ENCODE measurements at places on chromosomes 4 and X.

GRCh38 chr4:114180481-114180880 lies 201.0 kb upstream of the ARSJ start:
- DNase-seq = peak; percentile 38

DNA sequence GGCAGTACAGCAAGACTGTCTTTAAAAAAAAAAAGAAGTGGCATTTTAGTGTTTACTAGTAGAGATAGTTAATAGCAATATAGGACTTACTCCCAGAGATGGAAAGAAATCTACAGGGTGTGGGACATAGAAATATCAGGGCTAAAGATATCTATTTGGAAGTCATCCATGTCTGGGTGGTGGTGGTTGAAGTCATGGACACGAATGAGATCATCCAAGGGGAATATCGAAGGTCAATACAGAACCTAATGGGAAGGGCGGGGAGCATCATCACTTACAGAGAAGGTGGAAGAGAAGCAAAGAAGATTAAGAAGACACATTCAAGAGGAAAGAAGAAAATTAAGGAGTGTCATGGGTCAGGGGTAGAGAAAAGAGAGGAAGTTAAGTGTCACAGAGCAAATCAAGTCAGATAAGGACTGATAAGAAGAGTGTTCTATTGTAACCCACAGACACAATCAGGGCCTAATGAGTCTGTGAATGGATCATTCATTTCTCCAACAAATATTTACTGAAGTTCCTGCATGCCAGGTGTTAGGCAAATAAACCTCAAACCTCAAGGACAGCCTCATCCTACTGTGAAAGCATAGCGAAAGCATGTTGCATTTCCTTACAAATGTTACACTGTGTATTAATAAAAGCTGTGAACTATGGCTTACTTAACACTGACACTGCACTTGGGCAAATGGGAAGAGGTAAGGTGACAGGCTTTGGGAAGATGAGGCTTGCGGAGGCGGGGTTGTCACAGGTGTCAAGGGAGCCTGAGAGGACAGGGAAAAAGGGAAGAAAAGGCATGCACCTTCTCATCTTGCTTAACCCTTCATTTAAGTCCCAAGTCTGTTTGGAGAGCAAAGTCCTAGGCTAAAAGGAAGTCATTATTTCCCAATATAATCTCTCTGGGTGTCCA lies 65.3 kb downstream of the ELOVL6 start:
- DNase-seq = no peak

DNA sequence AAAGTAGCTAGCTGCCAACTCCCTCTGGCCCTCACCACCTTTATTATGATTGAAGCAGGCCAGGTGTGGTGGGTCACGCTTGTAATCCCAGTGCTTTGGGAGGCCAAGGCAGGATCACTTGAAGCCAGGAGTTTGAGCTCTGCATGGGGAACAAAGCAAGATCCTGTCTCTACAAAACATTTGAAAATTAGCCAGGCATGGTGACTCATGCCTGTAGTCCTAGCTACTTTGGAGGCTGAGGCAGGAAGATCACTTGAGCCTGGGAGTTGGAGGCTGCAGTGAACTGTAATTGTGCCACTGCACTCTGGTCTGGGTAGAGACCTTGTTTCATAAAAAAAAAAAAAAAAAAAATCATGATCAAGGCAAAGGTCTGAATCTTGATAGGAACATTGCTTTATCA lies 467.0 kb upstream of the DIPK2B start:
- no peak for DNase-seq

GRCh38 chr4:147175460-147176025 lies 229.9 kb upstream of the TTC29 start:
- no peak for DNase-seq

DNA sequence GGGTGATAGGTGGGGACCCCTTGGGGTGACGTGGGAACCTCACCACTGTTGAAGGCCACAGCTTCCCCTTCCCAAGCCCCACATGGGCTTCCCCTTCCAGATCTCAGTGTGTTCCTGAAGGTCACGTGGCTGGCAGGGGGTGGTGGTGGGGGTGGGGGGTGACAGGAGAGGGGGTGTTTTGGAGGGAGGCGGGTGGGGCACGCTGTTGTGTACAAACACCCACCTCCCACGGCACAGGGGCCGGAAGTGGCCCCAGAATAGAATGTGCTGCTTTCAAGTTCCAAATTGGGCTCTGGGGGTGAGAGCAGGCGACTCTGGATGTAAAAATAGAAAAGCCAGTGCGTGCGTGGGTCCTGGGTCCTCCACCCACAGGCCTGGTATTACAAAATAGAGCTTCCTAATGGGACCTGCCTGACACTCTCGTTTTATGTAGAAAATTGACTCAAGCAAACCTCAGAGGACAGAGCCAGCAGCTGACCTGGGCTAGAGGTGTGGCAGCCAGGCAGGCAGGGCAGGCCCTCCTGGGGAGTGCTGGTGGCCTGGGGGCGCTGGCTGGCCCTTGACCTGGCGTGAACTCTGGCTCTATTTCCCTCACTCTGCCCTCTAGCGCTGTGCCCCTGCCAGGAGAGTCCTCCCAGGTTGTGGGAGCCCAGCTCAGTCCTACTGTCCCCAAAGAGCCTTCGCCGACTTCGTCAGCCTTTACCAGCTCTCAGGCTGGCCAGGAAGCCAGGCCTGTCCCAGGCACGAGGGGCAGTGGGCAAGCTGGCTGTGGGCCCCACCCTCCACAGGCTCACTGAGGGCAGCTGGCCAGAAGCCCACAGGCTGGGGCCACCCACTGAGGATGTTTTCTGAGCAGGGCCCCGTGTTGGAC lies 5.4 kb upstream of the SH3BP2 start:
- DNase-seq = peak; percentile 98

GRCh38 chr4:186746581-186746980 lies 22.9 kb upstream of the FAT1 start:
- no peak for DNase-seq

DNA sequence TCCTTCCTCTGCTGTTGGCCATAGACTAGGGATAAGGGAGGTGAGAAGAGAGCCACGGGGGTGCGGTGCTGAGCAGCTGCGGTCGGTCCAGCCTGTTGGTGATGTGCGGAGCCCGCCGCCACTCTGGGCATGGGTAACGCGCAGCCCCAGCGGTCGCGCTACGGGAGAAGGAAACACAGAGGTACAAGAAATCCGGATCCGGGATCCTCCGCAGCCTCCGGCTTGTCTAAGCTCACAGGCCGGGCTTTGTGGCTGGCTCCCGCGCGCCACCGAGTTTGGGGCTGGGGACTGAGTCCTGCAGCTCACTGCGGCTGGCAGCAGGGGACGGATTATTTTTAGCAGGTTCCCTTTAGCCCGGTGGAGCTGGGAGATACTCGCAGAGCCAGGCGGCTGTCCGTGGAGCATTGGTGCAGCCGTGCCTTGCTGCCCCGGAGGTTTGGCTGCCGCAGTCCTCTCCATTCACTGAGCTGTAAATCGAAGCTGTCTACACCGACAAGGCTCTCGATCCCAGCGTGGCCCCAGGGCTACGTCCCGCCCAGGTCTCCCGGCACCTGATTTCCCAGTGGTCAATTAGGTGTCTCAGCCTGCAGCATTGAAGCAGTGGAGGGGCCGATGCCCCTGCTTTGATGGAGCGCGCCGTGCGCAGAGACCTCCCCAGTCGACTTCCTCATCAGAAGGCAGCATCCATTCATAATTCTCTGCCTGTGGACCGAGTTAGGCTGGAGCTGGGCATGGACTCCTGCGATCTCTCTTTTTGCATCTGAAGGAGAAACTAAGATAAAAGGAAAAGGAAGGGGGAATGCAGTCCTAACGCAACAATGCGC lies 81.9 kb upstream of the SCML1 start:
- DNase-seq = no peak

GRCh38 chr4:71209161-71209560 lies 129.7 kb upstream of the SLC4A4 start:
- no peak for DNase-seq

- no peak for DNase-seq
These were observed 59.0 kb downstream of the THOC2 start for GRCh38 chrX:123673813-123674212.

GRCh38 chr4:169098054-169098497 lies 88.0 kb upstream of the CBR4 start:
- no peak for DNase-seq

- no peak for DNase-seq
These were observed 34.4 kb downstream of the ARHGEF38 start for GRCh38 chr4:105586638-105587328.

DNA sequence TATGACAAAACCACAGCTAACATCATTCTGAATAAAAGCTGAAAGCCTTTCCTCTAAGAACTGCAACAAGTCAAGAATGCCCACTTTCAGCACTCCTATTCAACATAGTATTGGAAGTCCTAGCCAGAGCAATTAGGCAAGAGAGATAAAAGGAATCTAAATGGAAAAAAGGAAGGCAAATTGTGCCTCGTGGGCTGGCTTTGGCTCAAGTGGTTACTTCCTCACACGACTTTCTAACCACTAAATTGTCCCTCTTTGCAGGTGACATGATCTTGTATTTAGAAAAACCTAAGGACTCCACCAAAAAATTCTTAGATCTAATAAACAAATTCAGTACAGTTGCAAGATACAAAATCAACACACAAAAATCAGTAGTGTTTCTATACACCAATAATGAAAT lies 57.2 kb downstream of the SCML2 start:
- peak; percentile 16 for DNase-seq

DNA sequence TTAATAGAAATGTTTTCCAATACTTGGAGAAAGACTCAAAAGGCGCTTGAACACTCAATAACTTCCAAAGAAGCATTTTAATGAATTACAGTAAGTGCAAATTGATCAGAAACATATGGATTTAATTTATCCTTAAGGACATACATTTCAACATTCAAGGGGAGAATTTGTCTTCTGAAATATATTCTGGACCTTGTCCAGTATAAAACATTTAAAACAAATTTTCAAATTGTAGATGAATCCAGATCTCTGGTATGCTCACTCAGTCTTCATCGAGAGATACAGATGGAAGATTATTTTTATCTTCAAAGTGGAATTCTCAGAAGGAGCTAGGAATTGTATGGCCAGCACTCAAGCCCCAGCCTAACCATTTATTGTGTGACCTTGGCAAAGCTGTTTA lies 310.4 kb downstream of the ZNF674 start:
- DNase-seq = no peak

GRCh38 chrX:130552444-130553073 lies 150.8 kb downstream of the RBMX2 start:
- no peak for DNase-seq

GRCh38 chr4:112677519-112678091 lies 40.7 kb downstream of the LARP7 start:
- no peak for DNase-seq

GRCh38 chr4:153258750-153259149 lies 54.5 kb downstream of the TRIM2 start:
- DNase-seq = no peak

GRCh38 chr4:6207602-6208001 lies 7.3 kb upstream of the JAKMIP1 start:
- no peak for DNase-seq

- DNase-seq = no peak
These were observed 97.8 kb upstream of the SPRY1 start for GRCh38 chr4:123298801-123299200.

GRCh38 chr4:82643994-82644733 lies 82.4 kb upstream of the TMEM150C start:
- no peak for DNase-seq

DNA sequence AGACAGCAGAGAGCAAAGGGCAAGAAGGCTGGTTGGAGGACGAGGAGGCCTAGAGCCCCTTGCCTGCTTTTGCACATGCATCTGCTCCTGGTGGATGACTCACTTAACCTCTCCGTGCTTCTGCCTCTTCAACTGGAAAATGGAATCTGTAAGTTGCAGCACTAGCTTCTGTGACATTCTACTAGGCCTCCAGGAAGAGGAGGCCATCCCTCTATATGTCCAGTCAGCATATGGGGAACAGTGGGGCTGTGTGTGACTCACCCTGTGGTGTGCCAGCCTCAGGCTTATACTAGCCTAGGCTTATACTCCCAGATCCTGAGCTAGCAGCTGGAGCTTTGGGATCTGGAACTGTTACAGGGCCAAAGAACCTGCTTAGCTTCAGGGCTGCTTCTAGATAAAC lies 36.0 kb downstream of the RTL9 start:
- DNase-seq = peak; percentile 16

- no peak for DNase-seq
These were observed 1228.2 kb upstream of the ADGRL3 start for GRCh38 chr4:59971952-59972351.

Measured in NB4 (cell line).